ENCODE measurements at places on chromosomes 13 and 19.
A peak's percentile ranks its signal among the peaks of the same experiment; 100 is the strongest.

DNA sequence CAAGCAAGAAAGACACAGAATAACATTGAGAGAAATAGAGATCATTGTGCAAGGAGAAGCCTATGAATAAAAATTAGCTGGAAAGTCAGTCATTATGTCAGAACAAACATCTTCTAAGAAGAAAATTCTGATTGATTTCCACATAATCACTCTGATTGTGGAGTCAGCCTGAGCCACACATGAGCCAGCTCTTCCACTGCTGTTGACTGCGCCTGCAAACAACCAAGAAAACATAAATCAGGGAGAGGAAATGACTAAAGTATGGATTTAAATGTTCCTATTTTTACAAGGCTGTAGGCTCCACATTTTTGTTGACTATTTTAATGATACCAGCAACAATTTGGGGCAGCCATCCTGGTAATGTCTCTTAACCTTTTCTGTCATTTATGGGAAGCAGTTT is 962.3 kb downstream of the EFNB2 start:
- no peak for DNase-seq

GRCh38 chr13:46855166-46855565 is 41.7 kb downstream of the HTR2A start:
- no peak for DNase-seq

- peak; percentile 36 for DNase-seq
These were observed 1.4 kb upstream of the CD209 start for GRCh38 chr19:7748756-7749155.

DNA sequence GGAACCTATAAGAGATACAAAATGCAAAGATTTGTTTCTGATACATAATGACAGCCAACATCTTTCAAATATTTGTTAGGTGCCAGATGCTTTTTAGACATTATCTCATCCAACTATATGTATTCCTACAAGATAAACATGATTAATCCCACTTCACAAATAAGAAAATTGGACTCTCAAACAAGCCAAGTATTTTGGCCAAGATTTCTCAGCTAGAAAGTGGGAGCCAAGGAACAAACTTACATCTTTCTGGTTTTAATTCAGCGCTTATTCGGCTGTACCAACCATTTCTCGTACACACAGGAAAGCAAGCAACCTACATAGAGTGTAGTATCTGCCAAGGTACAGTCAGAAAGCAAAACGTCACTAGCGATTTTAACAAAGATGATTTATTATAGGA is 85.7 kb upstream of the SERP2 start:
- no peak for DNase-seq

GRCh38 chr13:103803349-103803748 is 737.1 kb upstream of the SLC10A2 start:
- no peak for DNase-seq

- no peak for DNase-seq
These were observed 3.7 kb downstream of the GTF3A start for GRCh38 chr13:27428160-27428559.

DNA sequence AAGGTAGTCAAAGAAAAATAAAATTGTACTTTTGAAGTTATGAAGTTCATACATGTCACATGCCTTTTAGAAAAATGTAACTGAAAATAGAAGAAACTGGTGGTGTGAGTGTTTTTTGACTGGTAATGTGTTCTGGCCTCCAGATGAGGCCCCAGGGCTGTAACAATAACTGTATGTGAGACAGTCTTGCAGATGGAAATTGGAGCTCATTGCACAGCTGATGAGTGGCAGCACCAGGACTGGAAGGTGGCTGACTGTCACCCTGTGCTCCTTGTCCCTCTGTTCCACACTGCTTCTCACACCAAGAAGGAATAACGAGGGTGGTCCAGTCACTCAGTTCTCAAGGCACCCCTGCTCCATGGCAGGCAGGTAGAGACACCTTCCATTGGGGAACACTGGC is 215.6 kb downstream of the SLC7A1 start:
- DNase-seq: no peak

- DNase-seq: no peak
These were observed 242.2 kb upstream of the EDNRB start for GRCh38 chr13:78160793-78161192.

DNA sequence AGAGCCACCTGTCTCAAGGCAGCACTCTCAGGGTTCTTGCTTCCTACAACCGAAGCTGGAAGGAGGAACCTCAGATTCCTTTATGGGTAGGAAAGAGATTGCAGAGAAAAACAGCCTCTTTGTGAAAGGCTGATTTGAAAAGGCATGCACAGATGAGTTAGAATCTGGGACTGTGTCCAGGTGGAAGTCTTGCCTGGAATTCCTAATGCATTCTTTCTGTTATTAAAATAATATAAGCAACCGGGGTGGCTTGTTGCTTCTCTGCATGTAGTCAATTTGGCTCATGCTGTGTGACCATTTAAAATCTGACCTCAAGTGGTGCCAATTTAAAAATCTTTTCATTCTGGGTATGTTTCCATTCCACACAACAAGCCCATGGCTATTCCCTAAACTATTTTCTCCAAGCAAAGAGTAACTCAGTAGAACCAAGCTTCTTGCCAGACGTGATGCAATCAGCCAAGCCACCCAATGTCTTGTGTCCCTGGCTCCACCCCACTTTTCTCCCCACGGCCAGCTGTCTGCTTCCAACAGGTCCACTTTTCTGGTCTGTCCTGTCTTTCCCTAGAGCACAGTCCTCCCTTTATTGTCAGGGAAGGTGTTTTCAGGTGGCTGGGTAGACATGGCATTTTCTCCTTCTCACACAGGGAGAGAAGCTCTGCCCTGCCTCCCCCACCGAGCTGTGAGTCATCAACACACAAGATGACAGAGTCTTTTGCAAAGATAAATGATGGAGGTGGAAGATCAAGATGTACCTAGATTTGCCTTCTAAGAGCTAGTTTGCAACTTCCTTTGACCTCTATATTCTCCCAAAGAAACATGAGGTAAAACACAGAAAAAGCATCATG is 394.3 kb downstream of the FOXO1 start:
- DNase-seq: peak; percentile 4

DNA sequence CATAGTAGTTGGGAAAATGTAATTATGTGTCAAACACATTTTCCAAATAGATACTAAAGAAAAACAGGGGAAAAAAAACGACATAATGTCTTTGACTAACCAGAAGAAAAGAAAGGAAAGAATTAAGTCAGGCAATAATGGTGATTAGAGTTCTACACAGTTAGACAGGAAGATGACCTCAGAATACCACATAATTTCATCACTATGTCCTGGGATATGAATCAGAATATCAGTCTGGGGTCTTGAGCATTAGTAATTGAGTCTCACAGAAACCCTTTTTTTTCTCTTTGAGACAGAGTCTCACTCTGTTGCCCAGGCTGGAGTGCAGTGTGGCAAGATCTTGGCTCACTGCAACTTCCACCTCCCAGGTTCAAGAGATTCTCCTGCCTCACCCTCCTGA is 503.4 kb downstream of the SLITRK1 start:
- DNase-seq: no peak

DNA sequence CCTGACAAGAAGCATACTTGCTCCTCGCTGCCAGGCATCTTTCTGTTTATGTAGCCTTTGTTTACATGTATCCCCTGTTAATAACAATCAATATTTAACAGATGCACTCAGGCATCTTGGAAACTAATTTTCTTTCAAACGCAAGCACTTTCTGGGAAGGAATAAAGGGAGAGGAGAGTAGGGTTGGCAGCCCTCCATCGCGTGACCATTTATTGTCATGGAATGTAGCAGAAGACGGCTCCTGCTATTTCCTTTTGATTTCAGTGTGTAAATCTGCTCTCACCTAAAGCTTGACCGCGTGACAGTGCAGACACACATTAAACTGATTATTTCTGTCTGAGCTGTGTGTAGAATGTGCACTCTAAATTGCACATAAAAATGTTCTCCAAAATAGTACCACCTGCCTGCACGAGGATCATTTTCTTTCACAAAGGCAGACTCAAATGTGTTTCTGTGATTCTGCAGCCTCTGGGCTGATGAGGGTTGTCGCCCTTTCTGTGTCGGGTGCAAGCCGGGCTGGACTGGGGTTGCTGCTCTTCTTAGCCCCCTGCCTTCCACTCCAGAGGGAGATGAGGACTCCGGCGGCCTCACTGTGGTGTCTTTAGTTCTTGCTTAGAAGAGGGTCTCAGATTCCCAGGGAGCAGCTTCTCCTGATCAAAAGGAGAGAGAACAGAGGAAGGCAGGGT is 223.5 kb upstream of the MAB21L1 start:
- no peak for DNase-seq

GRCh38 chr13:79782541-79783205 is 301.7 kb downstream of the NDFIP2 start:
- DNase-seq: no peak

- DNase-seq: no peak
These were observed 238.0 kb downstream of the PCDH9 start for GRCh38 chr13:66992183-66992582.

DNA sequence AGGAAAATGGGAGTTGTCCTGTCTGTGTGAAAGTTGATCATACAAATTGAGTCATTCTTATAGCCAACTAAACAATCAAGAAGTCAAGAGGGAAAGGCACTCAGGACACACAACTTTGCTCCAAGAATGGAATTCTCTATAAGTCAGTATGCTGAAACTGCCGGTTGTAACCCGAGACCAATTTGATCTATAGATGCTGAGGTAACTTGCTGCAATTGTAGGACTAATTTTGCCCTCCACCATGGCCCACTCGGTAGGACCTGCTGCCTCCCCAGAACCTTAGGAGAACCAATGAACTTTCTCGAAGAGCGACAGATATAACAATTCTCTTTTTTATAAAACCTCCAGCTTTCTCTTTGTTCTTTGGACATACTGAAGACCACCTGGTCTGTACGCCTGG is 157.0 kb downstream of the RNF17 start:
- DNase-seq: no peak

DNA sequence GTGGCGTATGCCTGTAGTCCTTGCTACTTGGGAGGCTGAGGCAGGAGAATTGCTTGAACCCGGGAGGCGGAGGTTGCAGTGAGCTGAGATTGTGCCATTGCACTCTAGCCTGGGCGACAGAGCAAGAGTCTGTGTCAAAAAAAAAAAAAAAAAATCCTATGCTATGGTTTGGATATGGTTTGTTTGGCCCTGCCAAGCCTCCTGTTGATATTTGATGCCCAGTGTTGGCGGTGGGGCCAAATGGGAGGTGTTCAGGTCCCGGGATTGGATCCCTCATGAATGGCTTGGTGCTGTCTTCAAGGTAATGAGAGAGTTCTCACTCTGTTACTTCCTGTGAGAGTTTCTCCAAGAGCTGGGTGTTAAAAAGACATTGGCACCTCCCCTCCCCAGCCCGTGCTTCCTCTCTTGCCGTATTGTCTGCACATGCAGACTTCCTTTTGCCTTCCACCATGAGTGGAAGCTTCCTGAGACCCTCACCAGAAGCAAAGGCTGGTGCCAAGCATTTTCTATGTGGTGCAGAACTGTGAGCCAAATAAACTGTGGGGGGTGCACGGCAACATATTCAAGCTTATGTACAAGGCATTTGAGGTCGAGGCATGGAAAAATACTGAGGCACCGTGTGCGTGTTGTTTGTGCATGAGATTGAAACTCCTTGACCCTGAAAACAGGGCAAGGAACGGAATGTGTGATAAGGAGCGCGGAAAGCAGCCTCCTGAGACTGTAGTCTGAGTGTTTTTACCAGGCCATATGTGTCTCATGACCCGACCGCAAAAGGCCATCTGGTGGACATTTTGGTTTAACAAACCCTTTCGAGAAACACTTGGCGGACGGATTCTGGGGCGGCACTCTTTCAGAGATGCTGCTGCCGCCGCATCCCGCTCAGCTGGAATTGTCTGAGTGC is 7.3 kb downstream of the SIGLEC9 start:
- DNase-seq: no peak

DNA sequence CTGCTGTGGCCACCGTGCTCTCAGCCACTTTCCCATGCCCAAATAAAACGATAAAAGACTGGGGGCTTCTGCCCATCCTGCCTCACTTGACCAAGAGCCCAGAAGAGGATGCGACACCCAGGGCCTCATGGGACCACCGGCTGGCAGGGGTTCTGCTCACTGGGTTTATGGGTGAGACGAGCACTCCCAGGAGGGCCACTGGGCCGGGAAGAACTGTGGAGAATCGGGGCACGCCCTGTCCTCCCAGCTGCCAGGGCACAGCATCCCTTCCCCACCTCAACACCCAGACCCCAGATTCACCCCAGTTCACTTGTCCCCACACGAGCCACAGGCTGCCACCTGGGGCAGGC is 4.7 kb upstream of the F10 start:
- DNase-seq: no peak

Data from LNCaP clone FGC (cell line).